ENCODE measurements at places on chromosomes 6 and 20.

DNA sequence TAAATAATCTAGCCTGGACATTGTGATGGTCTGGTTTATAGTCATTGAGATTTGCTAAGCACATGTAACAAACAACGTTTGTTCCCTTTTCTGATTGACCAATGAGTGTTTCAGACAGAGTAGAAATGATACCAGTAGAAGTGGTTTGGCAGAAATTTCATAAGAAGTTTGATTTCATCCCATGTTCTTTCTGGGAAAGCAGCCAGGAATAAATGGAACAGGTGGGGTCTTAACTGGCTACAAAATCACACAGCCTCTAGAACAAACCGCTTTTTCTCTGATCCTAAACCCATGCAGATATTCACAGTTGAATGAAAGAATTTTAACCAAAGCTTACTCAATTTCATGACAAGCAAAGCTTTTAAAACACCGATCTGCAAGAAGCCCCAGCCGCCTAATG is 227.5 kb downstream of the UST start:
- DNase-seq = peak; percentile 51

DNA sequence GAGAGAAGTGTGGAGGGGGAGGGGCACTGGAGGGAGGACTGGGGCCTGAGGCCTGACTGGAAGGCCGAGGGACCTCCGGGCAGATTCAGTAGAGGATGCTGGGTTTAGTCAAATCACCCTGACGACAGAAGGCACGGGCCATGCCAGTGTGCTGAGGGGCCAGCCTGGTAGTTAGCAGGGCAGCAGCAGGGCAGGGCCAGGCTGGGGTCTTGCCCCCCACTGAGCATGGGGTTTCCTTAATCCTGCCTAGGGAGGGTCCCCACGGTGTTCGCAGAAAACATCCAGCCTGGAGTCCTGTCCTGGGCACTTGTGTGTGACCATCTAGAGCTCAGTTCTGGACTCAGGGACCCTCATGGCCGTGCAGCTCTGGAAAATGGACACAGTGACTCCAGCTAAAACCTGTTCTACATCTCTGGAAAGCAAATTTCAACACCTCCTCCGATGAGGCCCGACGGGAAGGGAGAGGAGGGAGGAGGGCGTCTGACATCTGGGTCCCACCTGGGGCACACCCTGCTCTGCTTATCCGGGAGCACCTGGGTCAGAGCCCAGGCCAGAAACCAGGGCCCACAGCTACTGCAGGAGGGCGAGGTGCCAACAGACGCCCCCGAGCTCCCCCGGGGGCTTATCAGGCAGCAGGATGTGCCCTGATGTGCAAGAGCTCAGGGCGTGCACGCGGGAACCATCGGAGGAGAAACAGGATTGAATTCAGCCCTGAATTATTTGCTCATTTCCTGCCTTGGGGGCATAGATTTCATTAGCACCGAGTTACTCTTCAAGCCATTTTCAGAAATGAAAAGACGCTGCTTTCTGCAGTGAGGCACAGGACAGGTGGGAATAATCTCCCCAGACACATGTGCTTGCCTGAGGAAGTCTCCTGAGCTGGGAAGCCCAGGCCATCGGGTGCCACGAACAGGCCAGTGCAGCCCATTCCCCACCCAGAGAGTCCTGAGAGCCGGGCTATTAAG is 78.0 kb upstream of the MPC1 start:
- DNase-seq = no peak

DNA sequence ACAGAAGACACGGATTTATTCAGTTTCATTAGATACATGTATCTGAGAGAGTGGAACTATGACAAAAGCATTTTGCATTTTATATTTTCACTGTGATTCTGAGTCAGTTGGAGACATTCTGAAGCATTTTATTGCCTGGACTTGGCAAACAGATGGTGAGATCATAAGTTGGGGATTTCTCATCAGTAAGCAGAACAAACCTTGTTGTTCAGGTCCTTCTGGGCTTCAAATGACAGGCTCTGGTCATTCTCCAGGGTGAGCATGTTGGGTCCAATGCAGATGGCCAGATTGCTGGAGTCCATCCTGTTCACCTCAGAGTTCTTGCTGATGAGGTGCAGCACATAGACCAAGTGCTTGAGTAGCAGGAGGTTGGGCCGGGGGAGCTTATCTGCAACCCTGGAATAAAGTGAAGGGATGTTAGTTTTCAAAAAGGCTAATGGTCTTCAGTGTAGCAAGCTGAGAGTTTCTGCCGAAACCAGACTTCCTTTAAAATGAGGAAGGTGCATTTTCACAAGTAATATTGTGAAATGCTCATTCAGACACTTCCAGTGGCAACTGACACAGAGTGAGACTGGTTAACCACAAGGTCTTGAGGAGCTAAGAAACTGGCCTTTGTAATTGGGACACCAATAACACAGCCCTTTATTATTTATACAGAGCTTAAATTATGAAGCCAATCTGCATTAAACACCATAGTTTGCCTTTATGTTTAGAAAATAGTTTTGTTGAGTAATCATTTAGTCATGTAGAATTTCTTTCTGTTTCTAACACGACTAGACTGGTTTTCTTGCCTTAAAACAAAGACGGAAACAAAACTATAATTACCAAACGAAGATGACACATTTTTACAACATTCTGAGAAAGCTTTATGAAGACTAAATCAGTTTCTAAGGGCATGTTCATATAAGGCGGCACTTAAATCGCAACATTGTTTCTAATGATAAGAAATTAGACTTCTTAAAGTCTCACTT is 5.6 kb downstream of the TAGAP start:
- peak; percentile 100 for DNase-seq

DNA sequence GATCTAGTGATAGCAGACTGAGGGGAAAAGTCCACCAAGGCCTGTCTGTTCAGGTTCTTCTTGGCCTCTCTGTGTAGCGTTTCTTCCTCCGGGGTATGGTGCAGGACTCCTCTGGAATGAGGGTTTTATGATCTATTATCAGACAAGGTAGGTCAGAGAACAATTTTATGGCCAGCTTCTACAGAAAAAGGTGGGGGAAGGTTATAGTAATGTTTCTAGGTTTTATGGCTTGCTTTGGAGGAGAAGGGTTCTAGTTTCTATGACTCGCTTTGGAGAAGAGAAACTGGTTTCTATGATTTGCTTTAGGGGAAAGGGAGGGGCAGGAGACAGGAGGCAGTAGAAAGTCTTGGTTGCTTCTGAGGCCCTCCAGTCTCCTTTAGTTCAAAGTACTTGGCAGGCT is 144.8 kb upstream of the LAMA2 start:
- DNase-seq = no peak

All from MV-4-11 (cell line).